ENCODE measurements at places on chromosomes 13 and 19.
A peak's percentile ranks its signal among the peaks of the same experiment; 100 is the strongest.

- no peak for DNase-seq
Observed at GRCh38 chr13:44352671-44353070, 21.0 kb upstream of the SERP2 start.

- peak; percentile 45 for DNase-seq
Observed at GRCh38 chr13:48156466-48156865, 61.6 kb upstream of the MED4 start.

- DNase-seq, result no peak
Observed at GRCh38 chr13:35139591-35139990, 197.5 kb downstream of the NBEA start.

- DNase-seq, result no peak
Observed at GRCh38 chr13:23868521-23868920, 20.7 kb downstream of the MIPEP start.

- no peak for DNase-seq
Observed at GRCh38 chr13:106373304-106373988, 162.0 kb downstream of the EFNB2 start.

- no peak for DNase-seq
Observed at GRCh38 chr13:99022941-99023340, 45.1 kb upstream of the DOCK9 start.

DNA sequence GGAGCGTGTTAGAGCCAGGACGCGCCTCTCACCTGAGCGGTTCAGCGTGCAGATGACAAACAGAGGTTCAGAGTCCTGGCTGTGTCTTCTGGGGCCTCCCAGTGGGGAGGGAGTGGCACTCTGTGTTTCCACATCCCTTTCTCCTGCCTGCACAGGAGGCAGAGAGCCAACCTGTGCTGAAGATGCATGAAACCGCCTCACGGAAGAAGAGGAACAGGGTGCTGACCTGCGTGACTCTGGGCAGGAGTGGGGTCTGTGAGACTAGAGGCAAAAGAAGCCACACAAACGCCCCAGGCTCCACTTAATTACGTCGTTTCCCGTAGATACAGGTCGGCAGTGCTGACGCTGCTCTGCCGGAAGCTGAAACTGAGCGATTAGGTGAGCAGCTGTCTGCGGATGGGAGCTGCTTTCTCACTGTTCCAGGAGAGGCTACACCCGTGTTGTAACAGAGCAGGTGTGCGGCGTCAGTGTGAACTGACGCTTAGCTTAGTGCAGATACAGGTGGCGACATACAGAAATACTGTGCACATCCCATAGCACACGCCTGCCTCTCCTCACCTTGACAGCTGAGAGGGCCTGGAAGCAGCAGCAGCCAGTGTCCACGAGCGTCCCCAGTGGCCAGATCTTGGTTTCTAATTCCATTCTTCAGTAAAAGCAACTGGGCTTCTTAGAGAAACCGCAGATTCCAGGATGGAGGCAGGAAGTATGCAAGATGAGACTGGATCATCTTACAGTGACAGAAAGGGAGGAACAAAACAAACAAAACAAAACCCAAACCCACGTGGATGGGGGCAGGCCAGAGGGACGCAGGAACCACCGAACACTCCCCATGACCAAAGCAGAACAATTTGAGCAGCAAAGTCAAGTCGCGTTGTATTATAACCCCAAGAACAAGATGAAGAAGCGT is 37.7 kb upstream of the MCF2L start:
- DNase-seq, result no peak

DNA sequence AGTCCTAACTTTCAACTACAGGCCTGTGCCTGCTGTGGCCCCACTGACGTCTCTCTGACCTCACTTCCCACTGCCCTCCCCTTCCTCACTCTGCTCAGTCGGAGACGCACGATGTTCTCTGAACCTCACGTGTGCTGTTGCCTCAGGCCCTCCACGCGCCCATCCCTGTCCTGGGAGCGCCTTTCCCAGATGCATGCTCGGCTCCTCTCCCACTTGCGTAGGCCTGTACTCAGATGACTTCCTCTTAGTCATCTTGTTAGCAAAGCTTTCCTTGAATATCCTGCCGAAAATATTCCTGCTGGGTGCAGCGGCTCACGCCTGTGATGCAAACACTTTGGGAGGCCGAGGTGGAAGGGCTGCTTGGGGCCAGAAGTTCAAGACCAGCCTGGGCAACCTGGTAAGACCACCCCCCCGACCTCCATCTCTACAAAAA is 9.3 kb upstream of the SYT5 start:
- DNase-seq, result no peak

GRCh38 chr13:35927567-35928021 is 203.6 kb downstream of the DCLK1 start:
- no peak for DNase-seq

- no peak for DNase-seq
Observed at GRCh38 chr13:92677571-92677970, 549.0 kb upstream of the GPC6 start.

- DNase-seq, result no peak
Observed at GRCh38 chr13:33310245-33311038, 24.9 kb upstream of the STARD13 start.

DNA sequence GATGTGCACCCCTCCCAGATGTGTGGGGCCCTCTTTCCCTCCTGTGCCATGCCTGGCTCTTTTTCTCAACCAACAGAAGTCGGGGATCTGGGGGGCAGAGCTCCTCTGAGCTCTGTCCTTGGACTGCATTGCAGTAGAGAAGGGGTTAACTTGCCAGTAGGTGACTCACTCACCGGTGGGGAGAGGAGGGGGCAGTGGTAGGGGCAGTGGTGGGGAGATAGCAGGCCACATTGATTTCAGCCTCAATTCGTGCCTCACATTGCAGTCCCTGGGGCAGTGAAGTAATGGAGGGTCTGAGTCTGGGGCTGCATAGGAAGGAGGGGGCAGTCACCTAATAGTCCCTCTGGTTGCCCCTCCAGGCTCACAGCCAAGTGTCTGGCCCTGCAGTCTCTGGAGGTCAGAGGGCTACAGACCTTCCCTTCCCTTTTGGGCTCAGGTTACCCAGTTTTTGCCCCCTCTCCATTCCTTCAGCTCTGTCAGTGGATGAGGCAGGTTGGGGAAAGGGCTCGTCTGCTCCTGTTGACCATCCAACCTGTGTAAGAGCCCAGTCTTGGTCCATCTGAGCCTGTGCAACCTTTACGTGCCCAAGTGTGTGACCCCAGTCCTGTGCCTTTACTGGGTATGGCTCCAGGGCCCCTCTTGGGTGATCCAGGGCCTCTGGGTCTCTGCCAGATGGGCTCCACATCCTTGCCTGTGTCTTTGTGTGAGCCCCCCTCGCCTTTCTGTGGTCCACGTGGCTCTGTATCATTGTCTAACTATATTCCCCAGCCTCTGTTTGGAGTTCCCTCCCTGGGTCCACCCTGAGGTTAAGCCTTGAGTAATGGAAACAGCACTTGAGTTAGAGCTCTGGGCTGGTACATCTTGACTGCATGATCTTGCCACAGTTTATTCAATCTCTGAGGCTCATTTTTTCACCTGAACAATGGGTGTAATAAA is 13.0 kb downstream of the CIC start:
- DNase-seq, result no peak

DNA sequence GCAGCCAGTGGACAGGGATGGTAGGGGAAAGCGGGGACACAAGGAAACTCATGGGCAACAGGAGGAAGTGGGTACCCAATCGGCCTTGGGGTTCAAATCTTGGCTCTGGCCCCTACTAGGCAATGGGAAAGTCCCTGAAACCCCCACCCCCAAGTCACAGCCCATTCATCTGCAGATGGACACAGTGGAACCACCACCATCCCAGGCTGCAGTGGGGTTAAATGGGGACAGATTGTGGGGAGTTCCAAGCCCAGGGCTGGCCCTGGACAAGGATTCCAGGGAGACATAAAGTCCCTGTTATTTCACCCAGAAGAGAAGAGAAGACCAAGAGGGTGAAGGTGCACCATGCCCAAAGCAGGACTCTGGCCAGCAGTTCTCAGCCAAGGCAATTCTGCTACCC is 48.5 kb downstream of the CPAMD8 start:
- DNase-seq, result no peak

- peak; percentile 80 for DNase-seq
Observed at GRCh38 chr13:67230404-67231288, 510 bp upstream of the PCDH9 start.

DNA sequence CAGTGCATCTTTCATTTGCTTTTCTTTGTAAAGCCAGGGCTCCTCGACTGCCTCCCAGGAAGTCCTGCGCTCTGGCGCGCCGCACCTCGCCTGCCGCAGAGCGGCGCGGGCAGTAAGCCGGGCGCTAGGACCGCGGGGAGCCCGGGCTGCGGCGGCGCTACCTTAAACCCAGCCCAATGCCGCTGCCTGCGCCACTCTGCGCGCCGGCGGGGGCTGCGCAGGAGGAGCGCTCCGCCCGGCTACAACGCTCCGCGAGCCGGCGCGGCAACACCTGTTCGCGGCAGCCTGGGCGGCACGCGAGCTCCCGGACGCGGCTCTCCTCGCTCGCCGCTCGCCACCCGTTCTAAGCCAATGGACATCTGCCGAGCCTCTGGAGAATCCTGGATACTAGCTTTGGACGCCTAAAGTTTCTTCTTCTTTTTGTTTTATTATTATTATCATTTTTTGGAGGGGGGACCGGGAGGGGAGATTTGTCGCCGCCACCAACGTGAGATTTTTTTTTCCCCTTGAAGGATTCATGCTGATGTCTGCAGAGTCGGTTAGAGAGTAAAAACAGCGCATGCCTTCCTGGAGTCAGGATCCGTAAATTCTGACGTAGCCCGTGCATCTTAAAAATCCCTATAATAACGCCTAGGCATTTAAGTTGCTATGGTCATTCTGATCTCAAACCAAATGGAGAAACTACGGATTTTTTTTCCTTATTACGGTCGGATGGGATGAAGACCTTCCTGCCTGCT is at the start of gene FGF9:
FGF9 (plus strand) TSS at position 191 of the 737 bp plus-strand sequence. CDS start 840 bp downstream, outside the sequence.
- DNase-seq, result peak; percentile 68

DNA sequence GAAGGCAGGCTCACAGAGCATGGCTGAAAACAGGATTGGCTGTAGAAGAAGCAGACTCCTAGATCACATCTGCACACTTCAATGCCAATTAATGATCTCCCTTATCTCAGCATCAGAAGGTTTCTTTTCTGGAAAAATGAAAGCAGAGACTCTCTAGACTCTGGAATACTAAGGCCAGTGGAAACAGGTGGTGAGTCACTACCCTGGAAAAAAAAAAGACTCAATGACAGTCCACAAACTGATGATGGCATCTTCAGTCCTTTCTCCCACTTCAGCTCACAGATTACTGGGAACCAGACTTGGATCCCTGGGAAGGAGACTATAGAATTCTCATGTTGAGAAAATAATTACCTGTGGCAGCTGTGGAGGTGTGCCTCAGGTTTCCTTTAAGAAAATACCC is 47.5 kb upstream of the MBNL2 start:
- DNase-seq, result no peak

DNA sequence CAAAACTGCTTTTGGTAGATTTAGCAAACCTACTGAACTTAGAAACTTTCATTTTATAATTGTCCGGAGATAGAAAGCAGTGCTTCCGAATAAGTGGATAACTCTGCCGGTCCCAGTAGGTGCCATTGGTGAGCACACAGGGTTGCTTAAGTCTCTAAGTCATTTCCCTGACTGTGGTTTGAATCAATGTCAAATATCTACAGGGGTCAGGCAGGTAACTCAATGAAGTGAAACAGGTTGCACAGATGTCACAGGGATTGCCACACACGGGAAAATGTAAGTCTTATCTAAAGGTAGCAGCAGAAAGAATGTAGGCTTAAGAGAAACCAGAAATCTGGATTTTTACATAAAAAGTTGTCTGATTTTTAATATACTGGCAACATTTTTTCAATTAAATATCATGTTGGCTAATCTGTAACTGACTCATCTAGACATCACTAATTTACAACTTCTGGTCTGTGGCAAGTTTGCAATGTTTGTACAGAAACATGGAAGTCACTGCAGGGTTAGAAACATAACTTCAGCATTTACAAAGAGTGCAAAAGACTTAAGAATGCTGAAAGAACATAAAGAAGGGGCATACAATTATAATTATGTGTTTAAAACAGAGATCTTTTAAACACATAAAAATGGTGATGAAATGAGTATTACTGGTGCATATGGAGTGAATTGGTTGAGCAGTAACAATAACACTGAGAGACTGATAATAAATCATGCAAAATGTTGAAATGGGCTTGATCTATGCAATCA is 14.3 kb upstream of the LRRC63 start:
- no peak for DNase-seq

All from activated CD4-positive, alpha-beta T cell treated with anti-CD3 and anti-CD28 coated beads for 24 hours (primary cell).